Activated naive CD8-positive, alpha-beta T cell treated with anti-CD3 and anti-CD28 coated beads, Interleukin-2, amount 50 U/mL, for 24 hours (primary cell): ENCODE measurements at places on chromosomes 13 and 19.

DNA sequence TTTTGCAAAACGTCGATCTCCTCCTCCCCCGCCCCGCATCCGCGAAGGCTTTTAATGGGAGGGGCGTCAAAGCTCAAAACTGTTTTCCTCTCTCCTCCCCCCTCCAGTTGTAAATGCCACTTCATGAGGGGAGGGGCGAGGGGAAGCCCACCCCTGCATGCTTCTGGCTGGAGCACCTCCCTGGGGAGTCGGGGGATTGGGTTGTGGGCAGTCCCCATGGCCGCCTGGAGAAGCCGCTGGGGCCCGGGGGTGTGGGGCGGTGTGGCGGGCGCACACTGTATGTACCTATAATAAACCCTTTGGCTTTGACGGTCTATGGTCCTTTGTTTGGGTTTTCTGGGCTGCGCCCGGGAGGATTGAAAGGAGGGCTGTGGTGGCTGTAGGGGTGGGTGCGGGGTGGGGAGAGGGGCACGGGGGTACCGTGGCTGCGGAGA lies 505 bp upstream of the SHKBP1 start:
- peak; percentile 41 for DNase-seq

GRCh38 chr13:30334663-30335386 lies 27.5 kb upstream of the KATNAL1 start:
- no peak for DNase-seq

GRCh38 chr19:4911314-4911713 lies 2.0 kb downstream of the UHRF1 start:
- no peak for DNase-seq

- no peak for DNase-seq
Measured at GRCh38 chr19:10768936-10769335, 51.1 kb downstream of the DNM2 start.

- peak; percentile 79 for DNase-seq
Measured at GRCh38 chr19:17333611-17334413, 843 bp downstream of the ANO8 start.

DNA sequence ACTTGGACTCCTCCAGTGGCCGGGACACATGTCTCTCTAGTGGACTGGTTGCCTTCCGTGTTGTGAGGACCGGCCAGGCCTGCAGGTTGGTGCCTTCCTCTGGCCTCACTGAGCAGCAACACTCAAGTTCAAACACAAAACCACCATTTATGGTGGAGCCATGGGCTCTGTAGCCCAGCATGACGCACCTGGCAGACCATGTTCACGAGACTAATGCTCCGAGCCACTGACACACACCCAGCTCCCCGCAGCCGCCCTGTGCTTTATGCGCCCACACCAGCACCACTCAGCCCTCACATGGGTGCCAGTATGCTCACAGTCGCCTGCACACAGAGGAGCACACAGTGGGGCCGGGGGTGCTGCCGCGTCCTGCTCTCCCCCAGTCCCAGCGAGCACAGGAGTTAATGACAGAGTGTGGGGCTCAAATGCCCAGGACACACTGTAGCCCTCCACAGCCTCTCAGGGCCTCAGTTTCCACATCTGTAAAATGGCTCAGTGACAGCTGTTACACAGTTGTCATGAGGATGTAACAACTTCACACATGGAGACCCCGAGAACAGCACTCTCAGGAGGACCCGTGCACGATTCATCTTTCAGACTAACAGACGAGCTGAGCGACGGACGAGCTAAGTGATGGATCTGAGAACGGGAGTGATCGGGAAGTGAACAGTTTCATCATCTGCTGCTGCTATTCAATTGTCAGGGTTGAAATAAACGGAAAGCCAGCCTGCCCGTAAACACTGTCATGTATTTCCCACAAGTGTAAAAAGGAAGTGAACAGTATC lies 7.8 kb downstream of the GAS6 start:
- DNase-seq, result no peak

GRCh38 chr19:15675560-15675959 lies 2.7 kb downstream of the CYP4F12 start:
- DNase-seq, result no peak

DNA sequence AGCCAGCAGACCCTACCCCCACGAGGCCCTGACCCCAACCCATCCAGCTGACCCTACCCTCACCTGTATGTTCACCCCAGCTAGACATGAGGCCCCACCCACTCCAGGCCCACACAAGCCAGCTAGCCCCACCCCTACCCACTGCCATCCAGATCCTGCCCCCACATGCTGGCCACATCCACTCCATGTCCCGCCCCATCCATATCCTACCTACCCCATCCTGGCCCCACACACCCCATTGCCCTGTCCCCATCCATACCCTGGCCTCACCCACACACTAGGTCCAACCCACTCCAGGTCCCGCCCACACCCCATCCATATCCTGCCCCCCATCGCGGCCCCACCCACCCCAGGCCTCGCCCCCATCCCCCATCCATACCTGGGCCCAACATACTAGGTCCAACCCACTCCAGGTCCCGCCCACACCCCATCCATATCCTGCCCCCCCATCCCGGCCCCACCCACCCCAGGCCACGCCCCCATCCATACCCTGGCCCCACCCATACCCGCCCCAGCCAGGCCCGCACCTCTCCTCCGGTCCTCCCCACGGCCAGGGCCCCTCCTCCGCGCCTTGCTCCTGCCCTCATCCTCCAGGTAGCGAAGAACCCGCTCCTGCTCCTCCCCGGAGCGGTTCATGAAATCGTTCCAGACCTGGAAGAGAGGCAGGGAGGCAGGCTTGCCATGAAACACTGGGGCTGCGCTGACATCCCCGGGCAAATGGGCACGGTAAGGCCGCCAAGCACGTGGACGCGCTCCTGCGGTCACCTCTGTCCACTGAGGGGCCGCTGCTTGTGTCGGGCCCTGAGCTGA lies 7.2 kb downstream of the RNU6-9 start:
- no peak for DNase-seq

DNA sequence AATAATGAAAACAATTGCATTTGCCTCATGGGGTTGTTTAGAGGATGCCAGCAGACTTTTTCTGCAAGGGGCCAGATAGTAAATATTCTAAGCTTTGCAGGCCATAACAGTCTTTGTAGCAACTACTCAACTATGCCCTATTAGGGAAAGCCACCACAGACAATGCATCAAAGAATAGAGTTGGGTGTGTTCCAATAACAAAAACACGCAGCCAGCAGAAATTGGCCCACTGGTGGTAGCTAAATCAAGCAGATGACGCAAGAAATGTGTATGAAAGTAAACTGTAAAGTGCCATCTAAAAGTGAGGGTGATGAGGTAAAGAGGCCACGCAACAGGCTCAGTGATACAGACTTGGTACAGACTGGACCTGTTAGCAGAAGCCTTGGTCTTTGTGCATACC lies 75.2 kb upstream of the SIAH3 start:
- DNase-seq, result no peak

GRCh38 chr13:100899720-100900316 lies 225.2 kb upstream of the TMTC4 start:
- DNase-seq, result no peak

DNA sequence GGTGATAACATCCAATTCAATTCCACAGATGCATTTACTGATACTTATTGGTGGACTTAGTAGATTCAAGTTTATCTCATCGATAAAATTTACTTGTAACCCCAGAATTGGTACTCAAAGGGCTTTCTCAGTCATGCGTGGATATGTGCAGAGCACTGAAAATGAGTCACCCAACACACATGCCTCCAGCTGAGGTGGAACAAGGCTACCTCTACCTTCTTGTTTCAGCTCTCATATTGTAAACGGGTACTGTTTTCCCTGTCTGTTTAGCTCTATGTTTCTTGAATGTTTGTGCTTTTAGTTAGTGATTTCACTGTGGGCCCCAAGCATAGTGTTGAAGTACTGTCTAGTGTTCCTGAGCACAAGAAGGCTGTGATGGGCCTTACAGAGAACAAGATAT lies 1.5 kb downstream of the LRRC63 start:
- DNase-seq, result no peak

DNA sequence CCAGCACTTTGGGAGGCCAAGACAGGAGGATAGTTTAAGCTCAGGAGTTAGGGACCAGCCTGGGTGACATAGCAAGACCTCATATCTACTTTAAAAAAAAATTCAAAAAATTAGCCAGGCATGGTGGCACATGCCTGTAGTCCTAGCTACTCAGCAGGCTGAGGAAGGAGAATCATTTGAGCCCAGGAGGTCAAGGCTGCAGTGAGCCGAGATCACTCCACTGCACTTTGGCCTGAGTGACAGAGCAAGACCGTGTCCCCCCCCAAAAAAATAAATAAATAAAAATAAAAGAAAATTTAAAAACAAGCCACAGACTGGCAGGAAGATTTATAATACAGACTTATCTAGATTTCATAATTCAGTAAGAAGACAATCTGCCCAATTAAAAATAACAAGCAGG lies 14.8 kb downstream of the PSPC1 start:
- no peak for DNase-seq
